ENCODE measurements at places on chromosomes 11 and 22.
A peak's percentile ranks its signal among the peaks of the same experiment; 100 is the strongest.

DNA sequence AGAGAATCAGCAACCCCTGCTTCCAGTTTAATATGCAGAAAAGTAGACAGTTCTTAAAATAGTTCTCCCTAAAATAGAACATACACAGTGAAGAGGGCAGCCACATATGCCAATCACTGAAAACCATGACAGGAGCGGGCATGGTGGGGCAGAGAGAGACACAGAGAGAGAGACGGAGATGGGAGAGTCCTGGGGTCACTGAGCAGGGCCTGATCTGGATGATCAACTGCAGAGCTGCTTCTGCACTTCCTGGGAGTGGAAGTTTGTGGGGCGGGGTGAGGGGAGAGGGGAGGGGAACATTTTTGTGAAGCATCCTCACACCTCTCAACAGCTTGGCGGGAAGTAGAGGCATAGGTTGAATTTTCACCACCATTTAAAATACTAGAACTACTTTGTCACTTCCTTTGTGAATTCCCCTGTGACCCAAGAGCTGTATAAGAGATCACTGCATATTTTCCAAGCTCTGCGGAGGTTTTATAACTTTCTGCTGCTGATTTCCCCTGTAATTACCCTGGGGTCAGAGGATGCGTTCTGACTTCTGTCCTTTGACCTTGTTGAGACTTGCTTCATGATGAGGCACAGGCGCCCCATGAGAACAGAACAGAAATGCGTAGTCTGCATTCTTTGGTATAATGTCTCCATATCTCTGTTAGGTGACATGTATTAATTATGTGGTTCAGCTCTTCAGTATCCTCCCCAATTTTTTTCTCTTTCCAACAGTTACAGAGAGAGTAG is 419.4 kb downstream of the BRD1 start:
- ATAC-seq: no peak

DNA sequence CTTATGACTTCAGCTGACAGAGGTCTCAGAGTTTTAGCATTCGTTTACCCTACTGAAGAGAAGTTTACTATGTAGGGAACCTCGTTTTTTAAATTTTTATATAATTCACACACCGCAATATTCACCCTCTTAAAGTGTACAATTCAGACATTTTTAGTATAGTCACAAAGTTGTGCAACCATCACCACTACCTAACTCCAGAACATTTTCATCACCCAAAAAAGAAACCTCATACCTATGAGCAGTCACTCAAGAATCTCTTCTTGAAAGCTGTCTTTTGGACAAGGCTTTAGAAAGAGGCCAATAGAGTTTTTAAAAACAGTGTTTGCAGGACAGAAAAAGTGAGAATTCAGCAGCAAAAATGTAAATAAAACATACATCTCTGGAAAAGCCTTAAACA is 39.5 kb upstream of the CLNS1A start:
- ATAC-seq: no peak

GRCh38 chr11:116691771-116692177 is 81.0 kb downstream of the BUD13 start:
- peak; percentile 71 for ATAC-seq

DNA sequence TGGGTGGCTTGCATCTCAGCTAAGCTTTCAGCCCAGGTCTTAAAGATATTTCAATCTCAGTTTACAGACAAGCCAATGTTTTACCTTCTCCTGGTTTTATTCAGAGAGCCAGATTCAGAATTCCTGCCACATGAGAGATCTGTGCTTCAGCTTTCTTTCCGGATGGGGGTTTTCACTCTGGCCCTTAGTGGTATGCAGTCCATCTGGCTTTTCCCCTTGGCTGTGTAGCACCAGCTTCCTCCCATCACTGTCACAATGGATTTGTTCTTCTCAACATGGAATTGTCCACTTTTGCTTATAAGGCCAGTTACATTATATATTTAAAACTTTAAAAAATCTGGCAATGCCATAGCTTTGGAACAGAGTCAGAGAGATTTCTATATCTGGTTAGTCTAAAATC is 303.9 kb downstream of the ETS1 start:
- no peak for ATAC-seq

DNA sequence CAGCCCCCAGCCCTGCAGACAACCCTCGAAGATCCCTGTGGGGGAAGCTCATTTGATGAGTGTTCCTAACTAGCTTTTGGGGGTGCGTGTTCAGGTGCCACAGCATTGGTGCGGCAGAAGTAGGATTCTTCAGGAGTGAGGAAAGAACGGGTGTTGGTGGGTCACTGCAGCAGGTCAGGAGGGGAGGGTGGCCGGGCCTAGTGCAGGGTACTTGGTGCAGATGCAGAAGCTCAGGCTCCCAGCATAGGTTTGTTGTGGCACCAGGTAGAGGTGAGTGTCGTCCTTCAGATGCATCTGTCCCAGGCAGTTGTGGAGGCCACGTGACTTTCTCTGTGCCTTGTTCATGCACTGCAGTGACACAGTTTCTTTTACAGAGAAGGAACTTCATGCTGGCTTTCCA is 15.1 kb upstream of the ADORA2A start:
- no peak for ATAC-seq

- no peak for ATAC-seq
These were observed 49.7 kb downstream of the OTOG start for GRCh38 chr11:17596711-17597110.

DNA sequence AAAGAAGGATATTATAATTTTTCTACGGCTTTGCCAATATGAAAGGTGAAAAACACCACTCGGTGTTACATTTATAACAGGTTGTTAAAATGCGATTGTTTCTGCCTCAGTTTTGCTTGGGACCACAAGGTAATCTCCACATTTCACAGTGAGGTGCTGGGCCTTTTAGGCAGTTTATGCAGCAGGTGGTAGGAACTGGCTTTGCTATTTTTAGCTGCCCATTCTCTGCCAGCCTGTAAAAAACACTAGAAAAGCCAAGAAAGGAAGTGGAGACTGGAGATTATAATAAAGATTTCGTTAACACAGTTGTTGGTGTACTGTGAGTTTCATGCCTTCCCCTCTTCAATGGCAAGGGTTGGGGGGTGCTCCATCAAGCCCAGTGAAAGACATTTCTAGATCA is 8.0 kb upstream of the MRPL16 start:
- no peak for ATAC-seq

- ATAC-seq: no peak
These were observed 759 bp downstream of the AP2A2 start for GRCh38 chr11:926341-926916.

DNA sequence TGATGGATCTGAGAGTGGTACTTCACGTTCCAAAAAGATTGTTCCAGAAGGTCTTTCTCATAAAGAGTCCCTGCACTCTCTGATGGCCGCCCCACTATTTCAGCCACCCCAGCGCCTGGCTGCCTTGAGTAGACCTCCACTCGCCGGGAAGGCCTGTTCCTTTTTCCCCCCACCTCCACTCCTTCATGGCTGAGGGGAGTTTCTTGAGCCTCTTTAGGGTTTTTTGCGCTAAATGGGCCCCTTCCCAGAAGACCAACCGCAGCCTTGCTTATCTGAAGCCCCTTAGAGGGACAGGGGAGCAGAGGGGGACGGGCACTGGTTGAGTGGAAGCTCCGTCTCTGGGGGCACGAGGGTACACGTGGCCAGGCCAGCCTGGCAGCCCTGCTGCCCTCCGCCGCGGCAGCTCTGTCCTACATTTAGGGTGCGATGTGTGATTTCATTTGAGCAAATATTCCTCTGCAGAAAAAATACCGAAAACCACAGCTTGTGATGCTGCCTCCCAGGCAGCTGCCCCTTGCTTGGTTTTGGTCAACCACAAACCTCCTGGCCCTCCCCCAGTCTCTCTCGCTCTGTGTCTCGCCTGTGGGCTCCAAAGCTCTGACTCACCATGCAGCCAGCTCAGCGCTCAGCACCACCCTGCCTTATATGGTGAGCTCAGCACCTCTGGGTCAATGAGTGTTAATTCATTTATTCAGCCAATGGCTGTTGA is 88.7 kb downstream of the TP53I11 start:
- ATAC-seq: peak; percentile 97

- ATAC-seq: no peak
These were observed 187.4 kb downstream of the MN1 start for GRCh38 chr22:27614006-27614649.

DNA sequence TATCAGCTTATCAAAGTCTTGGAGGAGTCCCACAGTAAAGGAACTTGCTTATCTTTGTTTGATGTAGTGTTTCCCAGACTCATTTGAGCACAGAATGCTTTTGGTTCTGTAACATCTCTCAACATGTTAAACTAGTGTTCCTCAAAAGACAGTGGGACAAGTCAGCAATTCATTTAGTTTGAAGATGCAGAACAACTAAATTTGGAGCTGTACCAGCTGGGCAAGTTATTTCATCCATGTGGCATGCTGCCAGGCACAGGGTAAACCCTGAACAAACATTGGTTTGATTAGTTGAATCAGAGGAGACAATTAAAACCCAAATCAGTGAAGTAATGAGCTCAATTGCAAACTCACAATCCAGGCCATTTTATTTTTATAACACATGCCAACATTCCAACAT is 141.2 kb downstream of the CSNK2A3 start:
- ATAC-seq: no peak

GRCh38 chr22:24706054-24706453 is 68.5 kb downstream of the PIWIL3 start:
- no peak for ATAC-seq

- ATAC-seq: peak; percentile 79
These were observed 469 bp upstream of the OSBP2 start for GRCh38 chr22:30694171-30694639.

GRCh38 chr11:2826679-2827056 is 58.9 kb downstream of the CDKN1C start:
- ATAC-seq: no peak

DNA sequence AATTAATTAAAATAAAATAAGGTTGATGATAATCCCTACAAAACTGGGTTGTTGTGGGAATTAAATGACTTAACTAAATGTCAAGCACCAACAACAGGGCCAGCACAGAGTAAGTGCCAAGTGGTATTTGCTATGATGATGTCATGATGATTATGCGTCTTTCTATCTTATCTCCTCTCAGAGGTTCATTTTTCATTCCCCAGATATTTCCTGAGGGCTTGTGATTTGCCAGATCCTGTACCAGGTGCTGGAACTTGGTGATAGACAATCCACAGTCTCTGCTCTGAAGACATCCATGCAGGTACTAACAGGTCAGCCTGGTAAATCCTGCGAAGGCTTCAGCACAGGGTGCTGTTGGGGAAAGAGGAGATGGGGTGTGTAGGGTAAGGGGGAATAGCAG is 8.1 kb upstream of the MYH9 start:
- ATAC-seq: no peak

- ATAC-seq: peak; percentile 75
These were observed 2.5 kb upstream of the NPAS4 start for GRCh38 chr11:66418168-66418985.

DNA sequence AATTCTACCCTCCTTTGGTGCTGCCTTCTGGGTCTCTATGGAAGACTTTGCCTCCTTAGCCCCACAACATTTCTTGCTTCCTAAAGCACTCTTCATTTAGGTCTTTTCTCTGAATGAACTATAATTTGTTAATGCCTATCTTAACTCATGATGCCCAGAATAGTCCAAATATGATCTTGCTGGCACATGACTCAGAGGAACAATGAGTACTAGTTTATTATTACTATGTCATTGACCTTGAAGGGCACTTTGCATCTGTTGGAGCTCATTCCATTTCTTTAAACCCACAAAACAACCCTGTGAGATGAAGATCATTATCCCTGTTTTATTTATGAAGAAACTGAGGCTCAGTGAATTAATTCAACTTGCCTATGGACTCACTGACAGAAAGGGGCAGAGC is 320.2 kb upstream of the PLET1 start:
- ATAC-seq: no peak

DNA sequence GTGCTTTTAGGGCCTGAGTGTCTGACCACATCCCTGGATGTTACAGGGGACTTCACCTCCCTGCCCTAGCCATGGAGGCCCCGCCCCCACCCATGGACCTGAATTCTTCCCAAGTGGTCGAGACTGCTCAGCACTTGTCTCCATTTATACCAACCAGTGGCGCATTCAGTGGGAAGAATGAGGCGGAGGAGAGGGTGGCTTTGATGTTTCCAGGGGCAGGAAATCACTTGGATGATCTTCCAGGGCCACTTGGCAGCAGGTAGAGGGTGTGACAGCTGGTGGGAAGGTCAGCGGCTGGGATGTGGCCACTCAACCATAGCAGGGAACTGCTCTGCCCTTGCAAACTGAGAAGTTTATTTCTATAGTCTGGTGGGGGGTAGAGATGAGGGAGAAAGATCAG is 155.1 kb upstream of the BLID start:
- ATAC-seq: no peak

DNA sequence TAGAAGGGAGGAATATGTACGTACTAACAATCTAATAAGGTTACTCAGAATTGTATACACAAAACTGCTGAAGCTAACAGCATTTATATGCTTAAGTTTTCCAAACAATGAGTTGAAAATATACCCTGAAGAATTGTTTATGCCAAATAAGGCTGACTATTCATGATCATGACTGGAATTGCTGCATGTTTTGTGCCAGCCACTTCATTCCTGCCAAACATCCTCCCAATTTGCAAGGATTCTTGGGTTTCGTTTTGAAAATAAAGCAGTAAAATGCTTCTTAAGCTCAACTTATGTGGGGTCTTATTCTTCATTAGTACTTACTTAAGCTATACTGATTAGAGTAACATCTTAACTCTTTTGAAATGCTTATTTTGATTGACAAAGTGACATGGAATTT is 149.0 kb downstream of the SPON1 start:
- ATAC-seq: no peak

- ATAC-seq: no peak
These were observed 51.1 kb upstream of the MUC15 start for GRCh38 chr11:26623076-26623659.

GRCh38 chr11:7612056-7612660 is 61.1 kb downstream of the CYB5R2 start:
- ATAC-seq: no peak

GRCh38 chr22:27576815-27577573 is 224.6 kb downstream of the MN1 start:
- ATAC-seq: no peak

DNA sequence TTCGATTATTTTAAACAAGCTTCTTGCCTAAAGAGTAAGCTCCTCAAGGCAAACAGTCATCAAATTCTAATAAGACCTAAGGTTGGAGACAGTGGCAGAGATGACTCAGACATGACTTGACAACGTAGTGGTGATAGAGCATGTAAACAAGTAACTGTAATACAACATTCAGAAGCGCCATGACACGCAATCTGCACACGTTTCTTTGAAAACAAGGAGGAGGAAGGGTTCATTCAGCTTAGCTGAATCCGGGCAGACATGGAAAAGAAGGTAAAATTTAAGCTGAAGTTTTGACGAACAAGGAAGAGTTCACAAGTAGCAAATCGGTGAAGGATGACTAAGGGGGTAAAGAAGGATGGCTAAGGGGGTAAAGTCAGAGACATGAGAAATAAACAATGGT is 152.4 kb upstream of the ZC3H12C start:
- ATAC-seq: no peak

GRCh38 chr11:131668500-131669400 is 298.3 kb downstream of the NTM start:
- ATAC-seq: no peak

DNA sequence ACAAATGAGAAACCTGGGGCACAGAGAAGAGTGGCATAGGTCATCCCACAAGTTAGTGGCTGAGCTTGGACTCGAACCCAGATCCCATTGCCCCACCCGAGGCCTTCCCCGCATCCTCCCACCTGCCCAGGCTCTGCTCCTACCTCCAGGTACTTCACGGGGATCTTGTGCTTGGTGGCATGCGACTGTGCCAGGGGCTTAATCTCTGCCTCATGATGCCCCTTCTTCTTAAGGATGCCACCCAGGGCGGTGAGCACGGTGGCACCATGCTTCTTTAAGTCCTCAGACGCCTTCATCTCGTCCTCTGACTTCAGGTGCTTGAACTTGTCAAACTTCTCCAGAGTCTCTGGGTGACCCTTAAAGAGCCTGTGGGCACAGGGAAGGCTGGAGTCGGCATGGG is 6.4 kb downstream of the MB start:
- ATAC-seq: no peak

GRCh38 chr11:122649116-122649515 is 6.4 kb upstream of the UBASH3B start:
- no peak for ATAC-seq
